ENCODE measurements at places on chromosomes 7 and 10. TPM values are rescaled to one million over a fixed set of nuclear protein-coding genes. Genes with fewer than 3 reads are reported as not detected.
A peak's percentile ranks its signal among the peaks of the same experiment; 100 is the strongest.

PHF14 gene
- total RNA-seq: 32.0 TPM

DNA sequence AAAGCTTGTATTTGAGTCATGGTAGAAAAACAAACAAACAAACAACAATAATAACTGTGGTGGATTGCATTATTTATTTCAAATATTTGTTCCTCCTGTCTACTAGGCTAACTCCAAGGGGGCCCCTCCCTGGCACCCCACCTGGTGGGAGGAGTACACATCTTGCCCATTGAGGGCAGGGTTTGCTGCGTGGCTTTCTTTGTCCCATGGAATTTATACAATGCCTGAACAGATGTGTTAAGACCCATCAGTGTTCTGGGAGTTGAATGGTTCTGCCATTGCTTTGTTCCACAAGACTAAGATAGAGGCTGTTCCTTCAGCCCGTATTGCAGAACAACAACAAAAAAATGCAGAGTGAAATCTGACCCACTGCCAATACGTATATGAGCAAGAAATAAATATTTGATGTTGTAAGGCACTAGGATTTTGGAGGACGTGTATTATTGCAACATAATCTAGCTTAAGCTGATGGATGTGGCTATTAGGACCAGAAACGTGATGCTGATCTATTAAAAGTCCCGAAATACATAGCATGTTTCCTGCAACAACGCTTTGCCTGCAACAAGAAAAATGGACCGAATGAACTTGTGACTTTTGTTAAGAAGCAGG is 119.1 kb upstream of the JCAD start:
- no peaks in the 10 kb centered on the region for H3K36me3 ChIP-seq
- no peak overlapping the region for H3K27ac ChIP-seq
- DNase-seq: no peak
- H3K4me3 ChIP-seq: no peak overlapping the region

ASCC1 gene
- total RNA-seq: 31.1 TPM

- H3K27ac ChIP-seq: no peak overlapping the region
- DNase-seq: no peak
- H3K4me3 ChIP-seq: no peak overlapping the region
- no peaks in the 10 kb centered on the region for H3K27me3 ChIP-seq
- H3K36me3 ChIP-seq: no peaks in the 10 kb centered on the region
- no peaks in the 10 kb centered on the region for H3K4me1 ChIP-seq
Observed at GRCh38 chr10:59236064-59236697, 59.7 kb downstream of the PHYHIPL start.

SFTPA2 gene
- 0.48 TPM for total RNA-seq

DNA sequence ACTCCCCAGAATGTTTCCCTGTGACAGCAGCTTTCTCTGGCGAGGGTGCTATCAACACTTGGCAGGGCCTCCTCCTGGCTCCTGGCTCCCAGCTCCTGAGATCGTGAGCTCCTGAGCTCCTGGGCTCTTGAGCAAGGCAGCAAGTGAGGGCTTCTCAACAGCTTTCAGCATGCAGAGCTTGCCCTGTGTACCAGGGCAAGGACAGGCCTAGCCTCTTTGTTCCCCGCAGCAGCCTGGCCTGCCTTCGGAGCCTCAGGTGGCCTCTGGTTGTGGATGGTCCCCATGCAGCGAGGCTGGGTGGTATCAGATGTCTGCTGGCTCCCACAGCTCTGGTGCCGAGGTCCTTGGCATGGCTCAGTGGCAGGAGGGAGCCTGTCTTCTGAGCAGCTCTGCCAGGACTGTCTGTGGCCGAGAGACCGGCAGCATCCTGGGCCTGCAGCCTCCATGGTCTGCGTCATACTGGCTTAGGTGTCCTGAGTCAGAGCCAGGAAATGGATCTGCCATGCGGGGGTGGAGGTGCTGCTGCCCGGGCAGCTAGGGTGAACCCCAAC is 44.2 kb downstream of the ZMIZ1 start:
- peak; percentile 69 for DNase-seq
- no peaks in the 10 kb centered on the region for H3K36me3 ChIP-seq
- H3K4me3 ChIP-seq: no peak overlapping the region
- no peaks in the 10 kb centered on the region for H3K27me3 ChIP-seq
- H3K27ac ChIP-seq: peak overlapping the region; percentile 23
- peaks cover 73% of the 10 kb centered on the region for H3K4me1 ChIP-seq

DNA sequence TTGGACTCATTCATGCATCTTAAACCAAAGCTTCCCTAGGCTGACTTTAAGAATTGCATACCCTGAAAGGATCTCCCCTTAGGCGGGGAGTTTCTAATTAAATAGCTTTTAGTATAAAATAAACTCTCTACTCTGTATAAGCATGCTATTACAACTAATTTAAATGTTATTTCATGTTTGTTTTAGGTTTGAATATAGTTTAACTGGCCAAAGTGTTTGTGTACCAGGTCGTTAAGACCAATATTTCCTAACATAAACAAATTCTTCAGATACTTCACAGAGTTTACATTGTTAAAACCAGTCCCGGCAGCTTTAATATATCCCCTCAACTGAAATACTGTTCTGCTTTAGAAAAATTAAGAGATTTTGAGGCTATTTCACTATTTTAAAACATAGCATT is 2.3 kb downstream of the GLI3 start:
- DNase-seq: no peak
- H3K27me3 ChIP-seq: no peaks in the 10 kb centered on the region
- no peaks in the 10 kb centered on the region for H3K36me3 ChIP-seq
- peak overlapping the region; percentile 64 for H3K4me3 ChIP-seq
- no peak overlapping the region for H3K27ac ChIP-seq

DNA sequence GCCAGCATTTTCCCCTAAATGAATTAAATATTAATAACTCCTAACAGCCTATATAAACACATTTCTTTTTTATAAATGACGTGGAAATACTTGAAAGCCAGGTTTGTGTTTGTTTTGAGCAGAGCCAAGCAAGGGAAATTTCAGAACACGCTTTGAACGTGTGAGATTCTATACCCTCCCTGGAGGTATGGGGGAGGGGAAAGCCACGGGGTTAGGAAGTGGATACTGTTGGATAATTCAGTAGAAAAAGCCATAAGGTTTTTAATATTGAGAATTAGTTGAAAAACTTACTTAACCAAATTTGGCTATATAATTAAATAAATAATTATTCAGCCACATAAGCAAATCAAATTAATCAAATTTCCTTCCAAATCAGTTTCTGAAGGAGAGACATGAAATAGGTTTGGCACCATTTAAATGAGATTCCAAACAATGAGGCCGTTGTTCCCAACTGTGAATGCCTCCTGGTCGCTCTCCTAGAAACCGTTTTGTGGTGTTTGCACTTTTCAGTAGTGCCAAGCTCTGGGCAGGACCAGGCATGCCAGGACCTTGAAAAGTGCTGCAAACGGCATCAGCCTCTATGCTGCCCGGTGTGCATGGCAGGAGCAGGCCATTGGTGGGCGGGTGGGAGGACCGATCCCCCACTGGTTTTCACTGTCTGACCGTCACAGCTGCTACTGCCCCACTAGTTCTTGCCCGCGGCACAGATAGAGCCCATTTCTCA is 88.1 kb downstream of the SEPTIN14 start:
- H3K4me3 ChIP-seq: no peak overlapping the region
- H3K27me3 ChIP-seq: no peaks in the 10 kb centered on the region

GDF10 gene
- total RNA-seq: 0.62 TPM

- no peaks in the 10 kb centered on the region for H3K36me3 ChIP-seq
- H3K4me3 ChIP-seq: peak overlapping the region; percentile 47
- no peak overlapping the region for H3K27ac ChIP-seq
- no peak for DNase-seq
- H3K27me3 ChIP-seq: peaks cover 2% of the 10 kb centered on the region
- peaks cover 6% of the 10 kb centered on the region for H3K4me1 ChIP-seq
Observed at GRCh38 chr7:155455776-155456737, 1.9 kb upstream of the EN2 start.

DNA sequence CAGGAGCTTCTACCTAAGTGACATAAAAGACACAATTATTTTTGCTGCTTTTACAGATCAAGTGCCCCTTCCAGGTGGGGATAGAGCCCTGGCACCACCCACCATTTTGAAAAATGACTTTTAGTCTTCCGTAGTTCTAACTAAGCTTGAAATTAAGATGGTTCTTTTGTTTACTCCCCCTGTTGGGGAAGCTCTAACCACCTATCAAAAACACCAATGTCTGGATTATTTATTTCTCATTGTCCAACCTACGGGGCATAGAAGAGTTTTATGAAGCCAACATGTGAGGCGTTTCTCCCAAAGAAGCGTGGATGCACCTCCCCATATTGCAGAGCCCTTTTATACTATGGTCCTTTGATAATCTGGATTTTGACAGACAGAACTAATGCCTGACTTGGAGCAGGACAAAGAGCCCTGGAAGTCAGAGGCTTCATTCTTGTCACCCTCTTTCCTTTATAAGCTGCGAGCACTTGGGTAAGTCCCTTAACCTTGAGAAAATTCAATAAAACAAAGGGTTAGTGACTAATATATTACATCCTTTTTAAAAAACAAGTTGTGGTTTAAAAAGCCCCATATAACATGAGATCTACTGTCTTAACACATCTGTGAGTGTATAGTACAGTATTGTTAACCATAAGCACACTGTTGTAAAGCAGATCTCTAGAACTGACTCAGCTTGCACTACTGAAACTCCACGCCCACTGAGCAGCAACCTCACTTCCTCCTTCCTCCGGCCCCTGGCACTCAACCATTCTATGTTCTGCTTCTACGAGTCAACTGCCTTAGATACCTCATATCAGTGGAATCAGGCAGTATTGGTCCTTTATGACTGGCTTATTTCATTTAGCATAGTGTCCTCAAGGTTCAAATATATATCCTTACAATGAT is 67.5 kb downstream of the ATXN7L1 start:
- H3K36me3 ChIP-seq: no peaks in the 10 kb centered on the region
- no peaks in the 10 kb centered on the region for H3K27me3 ChIP-seq
- no peak overlapping the region for H3K27ac ChIP-seq
- DNase-seq: no peak

DNA sequence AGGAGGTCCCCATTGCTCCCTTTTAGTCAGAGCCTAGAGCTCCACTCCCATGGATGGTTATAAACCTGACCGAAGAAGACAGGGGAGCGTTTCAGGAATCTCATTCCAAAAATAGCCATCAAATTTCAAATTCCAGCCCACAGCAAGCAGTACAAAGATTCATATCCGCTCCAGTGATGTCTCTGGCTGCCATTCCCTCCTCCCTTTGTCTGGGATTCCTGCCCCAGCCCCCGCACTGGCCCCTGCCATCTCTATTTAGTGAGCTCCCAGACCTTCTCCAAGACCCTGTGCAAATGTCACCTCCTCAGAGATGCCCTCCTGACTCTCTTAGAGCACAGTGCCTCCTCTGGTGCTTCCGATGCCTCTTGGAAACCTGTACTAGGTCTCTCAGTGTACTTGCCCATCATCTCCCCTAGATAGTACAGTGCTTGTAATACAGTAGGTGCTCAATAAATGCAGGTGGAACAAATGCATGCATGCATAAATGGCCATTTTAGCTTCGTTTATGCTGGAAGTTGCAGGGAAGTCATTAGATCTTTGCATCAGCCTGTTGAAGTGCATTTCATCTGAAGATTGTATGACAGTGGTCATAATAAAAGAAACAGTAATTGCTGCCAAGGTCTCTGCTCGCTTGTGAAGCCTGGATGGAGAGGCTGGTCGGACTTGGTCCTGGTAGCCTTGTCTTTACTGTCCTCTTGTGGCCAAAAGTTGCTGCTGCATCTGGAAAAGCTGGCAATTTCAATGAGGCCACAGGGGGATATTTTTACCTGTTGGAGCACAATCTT is 32.0 kb upstream of the HABP2 start:
- no peak overlapping the region for H3K4me3 ChIP-seq
- DNase-seq: peak; percentile 61
- H3K27me3 ChIP-seq: no peaks in the 10 kb centered on the region

NPY4R gene
- not detected for total RNA-seq

MGAM2 gene
- not detected for total RNA-seq

DNA sequence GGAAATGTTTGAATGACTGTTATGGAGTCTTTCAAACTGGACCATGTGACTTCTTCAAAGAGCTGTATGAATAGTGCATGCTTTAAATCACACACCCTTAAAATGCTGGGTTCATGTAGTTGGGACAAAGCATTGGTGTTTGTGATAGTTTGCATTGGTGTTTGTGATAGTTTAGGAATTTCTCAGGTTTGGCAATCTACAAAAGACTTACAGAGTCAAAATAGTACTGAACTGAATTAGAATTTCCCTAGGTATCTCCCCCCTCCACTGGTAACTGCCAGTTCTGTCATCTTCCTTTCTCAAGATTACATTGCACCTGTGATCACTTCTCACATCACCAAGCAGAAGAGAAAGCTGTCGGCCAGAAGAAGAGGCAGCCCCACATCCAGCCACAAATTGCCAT is 261.1 kb downstream of the GATA3 start:
- no peak overlapping the region for H3K27ac ChIP-seq
- no peaks in the 10 kb centered on the region for H3K27me3 ChIP-seq
- H3K36me3 ChIP-seq: no peaks in the 10 kb centered on the region
- H3K4me1 ChIP-seq: no peaks in the 10 kb centered on the region
